DMS79 (cell line): ENCODE measurements at places on chromosomes 1 and 21.

DNA sequence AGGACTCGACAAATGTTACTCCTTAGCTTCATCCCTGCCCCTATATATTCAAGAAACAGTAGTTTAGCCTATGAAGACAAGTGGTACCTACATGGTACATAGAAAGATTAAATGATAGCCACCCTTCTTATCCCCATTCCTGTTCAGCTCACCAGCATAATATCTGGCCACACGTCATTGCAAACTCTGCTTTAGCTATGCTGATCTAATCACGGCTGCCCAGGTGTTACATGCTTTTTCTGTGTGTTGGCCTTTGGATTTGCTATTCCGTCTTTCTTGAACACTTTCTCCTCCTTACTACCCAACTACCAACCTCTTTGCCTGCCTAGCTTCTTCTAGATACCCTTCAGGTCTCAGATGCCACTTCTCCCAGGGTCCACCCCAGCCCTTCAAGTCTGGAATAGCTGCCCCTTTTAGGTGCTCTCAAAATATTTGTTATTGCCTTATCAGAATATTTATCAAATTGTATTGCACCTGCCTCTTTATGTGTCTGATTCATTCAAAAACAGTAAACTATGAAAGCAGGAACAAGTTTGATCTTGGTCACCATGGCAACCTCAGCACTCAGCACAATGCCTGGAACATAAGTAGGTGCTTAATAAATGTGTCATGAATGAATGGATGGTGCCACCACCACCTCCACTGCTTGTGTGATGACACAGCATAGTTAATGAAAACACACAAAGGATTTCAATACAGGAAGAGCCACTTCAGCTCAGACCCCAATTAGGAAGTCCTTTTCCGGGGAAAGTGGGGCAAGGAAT is 11.4 kb upstream of the DNASE2B start:
- no peak for DNase-seq

GRCh38 chr1:47938520-47938919 is 58.7 kb downstream of the TRABD2B start:
- no peak for DNase-seq

DNA sequence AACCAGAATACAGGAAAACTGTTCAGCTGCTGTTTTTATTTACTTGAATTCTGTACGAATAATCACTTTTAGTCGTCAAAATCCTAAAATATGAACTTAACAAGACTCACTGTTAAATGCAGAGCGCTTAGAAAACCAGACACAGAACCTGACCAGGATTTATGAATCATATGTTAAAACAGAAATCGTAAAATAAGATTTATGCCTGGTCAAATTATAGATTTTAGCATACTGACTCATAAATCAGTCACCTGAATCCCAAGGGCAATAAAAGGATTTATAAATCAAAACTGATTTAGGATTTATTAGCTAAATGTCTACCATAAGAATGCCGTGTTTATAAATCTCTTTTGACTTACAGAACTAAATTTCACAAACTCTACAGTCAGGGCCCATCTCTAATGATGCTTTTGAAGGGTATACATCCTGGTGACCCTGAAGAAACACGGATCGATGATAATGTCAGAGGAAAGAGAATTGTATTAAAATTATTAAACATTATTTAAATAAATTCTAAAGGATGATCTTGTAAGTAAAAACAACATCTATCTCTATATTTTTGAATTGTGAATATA is 28.8 kb downstream of the CYYR1 start:
- no peak for DNase-seq

GRCh38 chr1:92031281-92032110 is 1.7 kb downstream of the EPHX4 start:
- no peak for DNase-seq

DNA sequence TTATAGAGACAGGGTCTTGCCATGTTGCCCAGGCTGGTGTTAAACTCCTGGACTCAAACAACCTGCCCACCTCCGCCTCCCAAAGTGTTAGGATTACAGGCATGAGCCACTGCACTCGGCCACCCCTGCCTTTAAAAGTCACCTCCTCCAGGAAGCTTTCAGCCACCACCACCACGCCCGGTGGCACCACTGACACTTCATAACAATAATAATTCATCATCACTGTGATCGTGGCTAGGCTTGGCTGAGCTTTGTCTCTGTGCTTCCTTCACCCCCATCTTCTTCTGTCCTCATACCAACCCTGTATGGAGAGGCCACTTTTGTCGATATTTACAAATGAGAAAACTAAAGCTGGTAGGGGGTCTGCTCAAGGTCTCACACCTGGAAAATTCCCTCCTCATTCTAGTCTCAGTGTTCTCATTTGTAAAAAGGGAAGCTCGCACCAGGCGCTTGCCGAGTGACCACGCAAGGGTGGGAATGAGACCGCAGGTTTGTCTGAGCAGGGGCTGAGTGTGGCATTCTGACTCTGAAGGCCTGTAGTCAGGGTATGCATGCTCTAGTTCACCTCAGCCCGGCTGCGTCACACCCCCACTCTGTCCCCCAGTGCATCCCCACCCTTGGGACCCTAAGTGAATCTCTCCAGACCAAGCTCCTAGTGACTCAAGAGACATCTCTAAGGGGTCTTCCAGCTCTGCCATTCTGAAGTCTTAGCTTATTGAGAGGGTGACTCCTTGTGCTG is 12.9 kb upstream of the EPHA2 start:
- no peak for DNase-seq

- DNase-seq = no peak
These were observed 126.9 kb upstream of the PLPPR5 start for GRCh38 chr1:99131546-99131945.

- DNase-seq = no peak
These were observed 681.5 kb downstream of the MATN1 start for GRCh38 chr1:30041741-30042437.

DNA sequence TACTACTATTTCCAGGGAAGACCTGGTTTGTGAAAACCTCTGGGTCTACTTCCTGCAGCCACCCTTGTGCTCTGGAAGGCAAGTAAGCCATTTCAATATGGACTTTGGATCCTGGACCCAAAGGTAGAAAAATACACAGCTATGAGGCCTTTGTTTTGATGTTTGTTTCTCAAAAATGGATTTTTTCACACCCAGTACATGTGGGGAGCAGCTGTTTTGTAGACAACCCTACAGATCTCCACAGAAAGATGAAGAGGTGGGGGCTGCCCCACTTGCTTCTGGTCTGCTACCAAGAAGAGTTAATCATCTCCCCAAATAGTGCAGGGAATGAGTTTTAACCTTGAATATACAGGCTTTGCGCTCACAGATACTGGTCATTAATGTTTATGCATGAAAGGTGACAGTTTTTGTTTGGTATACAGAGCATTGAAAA is 29.2 kb downstream of the ZNF281 start:
- DNase-seq = no peak

GRCh38 chr1:19525607-19526545 is 40.5 kb upstream of the CAPZB start:
- no peak for DNase-seq

GRCh38 chr1:89884718-89885596 is 64.1 kb downstream of the LRRC8D start:
- no peak for DNase-seq

- DNase-seq = no peak
These were observed 17.7 kb upstream of the METTL13 start for GRCh38 chr1:171763764-171764163.

GRCh38 chr21:27388825-27389224 is 421.9 kb upstream of the ADAMTS5 start:
- DNase-seq = no peak

DNA sequence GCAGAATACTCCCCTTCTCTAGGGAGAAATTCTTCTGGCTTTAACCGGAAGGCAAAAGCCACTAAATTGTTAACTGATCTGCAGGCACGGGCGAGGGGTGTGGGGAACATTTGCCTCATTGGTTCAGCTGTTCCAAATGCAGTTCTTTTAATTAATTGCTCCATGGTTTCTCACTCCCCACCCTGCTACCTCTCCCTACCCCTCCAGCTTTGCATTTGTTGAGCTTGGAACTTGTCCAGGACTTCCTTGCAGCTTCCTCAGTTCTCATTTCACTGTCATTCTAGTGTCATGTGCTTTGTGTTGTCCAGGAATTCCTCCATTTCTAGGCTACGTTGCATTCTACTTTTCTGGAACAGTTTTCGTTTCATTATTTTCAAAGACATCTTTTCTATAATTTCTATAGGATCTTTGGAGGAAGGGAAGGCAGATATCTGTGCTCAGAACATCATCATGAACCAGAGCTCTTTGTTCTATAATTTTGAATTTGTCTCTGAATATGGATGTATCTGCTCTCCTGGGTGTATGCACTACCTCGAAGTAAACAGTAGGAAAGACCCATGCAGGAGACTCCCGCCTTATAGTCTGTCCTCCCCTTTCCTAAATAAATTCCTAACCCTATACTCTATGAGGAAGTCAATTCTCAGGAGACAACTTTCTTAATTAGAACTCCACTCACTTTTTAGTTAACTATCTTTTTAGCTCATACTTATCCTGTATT is 132.4 kb upstream of the LMO4 start:
- no peak for DNase-seq
